CD8-positive, alpha-beta memory T cell (primary cell): ENCODE measurements at places on chromosomes 7 and 10.

GRCh38 chr7:80720146-80720545 is 81.7 kb downstream of the CD36 start:
- no peak for DNase-seq

DNA sequence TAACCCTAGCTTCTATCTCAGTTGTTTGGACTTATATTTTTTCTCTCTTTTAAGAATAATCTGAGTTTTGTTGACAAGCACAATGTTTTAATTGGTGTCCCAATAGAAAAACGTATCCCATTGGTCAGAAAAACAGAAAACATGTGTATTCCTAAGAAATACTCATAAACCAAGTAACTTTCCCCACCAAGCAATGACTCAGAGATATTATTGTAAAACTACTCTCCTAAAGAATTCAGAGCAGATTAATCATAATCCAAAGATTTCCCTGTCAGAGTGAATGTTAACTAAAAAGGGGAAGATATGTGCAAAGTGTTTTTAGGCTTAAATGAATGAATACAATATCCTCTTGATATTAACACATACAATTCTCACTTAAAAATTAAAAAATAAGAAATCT is 29.4 kb upstream of the MBL2 start:
- no peak for DNase-seq

GRCh38 chr7:88202799-88203198 is 17.0 kb downstream of the SRI start:
- DNase-seq, result no peak

GRCh38 chr7:86833360-86833759 is 189.7 kb downstream of the GRM3 start:
- DNase-seq, result no peak

DNA sequence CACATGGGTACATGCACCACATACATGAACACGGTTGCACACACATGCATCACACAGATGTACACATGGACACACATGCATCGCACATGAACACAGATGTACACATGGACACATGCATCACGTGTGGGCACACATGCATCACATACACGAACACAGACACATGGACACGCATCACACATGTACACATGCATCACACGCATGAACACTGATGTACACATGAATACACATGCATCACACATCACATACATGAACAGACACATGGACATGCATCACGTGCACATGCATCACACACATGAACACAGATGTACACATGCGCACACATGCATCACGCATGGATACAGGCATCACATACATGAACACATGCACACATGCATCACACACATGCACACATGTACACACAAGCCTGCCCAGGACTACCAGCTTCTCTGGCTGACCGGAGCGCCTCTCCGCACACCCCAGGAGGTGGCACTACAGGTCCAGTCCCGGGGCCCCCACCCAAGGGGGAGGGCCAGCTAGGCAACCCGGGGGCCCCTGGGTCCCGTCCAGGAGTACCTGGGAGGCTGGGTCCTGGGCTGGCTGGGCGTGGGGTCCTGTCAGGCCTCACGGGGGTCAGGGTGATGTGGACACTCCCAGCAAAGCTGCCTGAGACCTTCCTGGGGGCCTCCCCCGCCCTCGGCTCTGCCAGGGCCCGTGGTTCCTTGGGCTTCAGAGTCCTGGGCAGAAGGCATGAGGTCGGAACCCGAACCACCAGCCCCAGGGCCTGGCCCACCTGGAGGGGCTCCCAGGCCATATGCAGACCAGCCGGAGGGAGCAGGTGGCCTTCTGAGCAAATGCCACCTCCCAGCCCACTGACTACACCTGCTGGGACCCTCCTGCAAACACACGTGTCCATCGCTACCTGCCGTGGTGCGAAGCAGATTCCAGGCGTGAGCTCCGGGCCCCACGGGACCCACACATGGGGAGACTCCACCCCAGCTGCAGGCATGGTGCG is 19.6 kb downstream of the MICALL2 start:
- no peak for DNase-seq

DNA sequence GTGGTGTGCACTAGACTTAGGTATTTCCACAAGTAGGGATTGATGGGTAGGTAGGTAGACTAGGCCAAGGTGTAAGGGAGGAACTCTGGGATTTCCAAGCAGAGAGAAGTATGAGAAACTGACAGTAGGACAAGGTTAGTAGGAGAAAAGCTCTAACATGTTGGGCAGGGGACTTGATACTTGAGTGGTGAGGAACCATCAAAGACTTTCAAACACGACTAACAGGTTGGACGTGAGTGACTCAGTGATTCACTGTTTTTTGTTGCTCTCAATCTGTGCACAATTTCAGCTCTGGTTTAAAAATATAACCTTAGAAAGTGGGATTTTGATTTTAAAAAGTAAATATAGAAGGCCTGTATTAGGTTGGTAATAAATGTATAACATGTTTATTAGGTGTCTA is 44.4 kb downstream of the KLHDC10 start:
- no peak for DNase-seq

GRCh38 chr10:131088619-131089018 is 222.9 kb downstream of the TCERG1L start:
- no peak for DNase-seq

DNA sequence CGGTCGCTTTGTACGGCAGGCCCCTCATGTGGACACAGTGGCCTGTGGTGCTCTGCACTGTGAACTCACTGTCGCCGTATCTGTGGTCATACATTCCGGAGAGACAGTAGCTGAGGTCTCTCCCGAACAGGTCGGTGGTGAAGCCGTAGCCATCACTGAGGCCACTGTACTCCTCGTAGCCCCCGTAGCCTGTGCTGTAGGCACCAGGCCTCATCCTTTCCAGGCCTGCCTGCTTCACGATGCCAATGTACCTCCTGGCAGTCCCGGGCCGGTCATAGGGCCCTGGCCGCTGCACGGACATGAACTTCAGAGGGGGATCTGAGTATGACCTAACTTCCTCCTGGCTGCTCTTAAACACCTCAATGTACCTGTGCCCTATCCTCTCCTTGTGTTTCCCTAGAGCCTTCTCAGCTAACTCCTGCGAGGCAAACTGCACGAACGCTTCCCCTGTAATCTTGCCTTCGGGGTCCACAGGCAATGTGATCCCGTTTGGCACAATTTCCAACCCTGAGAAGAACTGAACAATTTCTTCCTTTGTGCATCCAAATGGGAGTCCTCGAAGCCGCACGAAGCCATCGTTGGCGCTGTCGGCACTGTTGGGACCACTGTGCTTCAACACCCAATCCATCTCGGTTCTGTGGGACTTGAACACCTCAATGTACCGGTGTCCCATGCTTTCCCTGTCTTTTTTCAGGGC is 15.7 kb downstream of the FXYD4 start:
- DNase-seq, result no peak

DNA sequence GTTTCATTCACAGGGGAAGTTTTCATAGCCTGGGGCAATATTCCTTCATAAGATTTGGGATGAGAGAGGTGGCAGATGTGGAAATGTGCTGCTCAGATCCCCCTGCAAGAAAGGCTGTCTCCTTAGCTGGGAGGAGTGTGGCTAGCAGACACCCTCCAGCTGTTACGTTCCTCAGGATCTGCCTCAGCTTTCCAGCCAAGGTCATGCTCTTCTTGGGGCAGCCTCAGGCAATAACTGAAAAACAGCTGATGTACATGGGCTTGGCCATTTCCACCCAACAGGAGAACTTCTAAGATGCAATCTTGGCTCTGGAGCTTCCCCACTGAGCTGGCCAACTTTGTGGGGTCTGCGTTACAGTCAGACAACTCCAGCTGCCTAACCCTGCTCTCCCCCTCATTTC is 51.3 kb upstream of the SEPTIN7 start:
- no peak for DNase-seq

- DNase-seq, result no peak
Measured at GRCh38 chr7:53521638-53522184, 486.3 kb downstream of the POM121L12 start.

- no peak for DNase-seq
Measured at GRCh38 chr10:123687758-123688157, 21.6 kb downstream of the GPR26 start.

DNA sequence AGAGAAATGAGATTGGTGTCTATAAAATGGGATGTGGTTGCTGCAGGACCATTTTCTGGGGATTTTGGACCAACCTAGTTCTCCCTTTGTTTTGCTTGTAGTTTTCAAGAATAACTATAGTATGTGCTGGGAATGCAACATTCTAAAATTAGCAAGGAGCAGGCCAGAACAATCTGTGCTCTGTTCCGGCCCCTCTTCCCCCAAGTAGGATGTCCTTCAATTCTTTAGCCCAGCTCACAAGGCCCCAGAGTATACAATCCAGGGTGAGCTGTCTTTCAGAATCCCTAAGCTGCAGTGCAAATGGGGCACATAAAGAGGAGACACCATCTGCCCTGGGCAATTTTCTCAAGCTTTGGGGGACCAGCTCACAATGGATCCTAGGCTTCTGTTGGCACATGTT is 809.1 kb downstream of the TNS3 start:
- no peak for DNase-seq
